ENCODE measurements at places on chromosomes 6 and 20.

- DNase-seq = no peak
Measured at GRCh38 chr6:164195278-164195941, 780.9 kb downstream of the QKI start.

- no peak for DNase-seq
Measured at GRCh38 chr6:17600527-17601385, 654 bp downstream of the FAM8A1 start.

- DNase-seq = no peak
Measured at GRCh38 chr20:10649080-10649796, 24.6 kb downstream of the JAG1 start.

DNA sequence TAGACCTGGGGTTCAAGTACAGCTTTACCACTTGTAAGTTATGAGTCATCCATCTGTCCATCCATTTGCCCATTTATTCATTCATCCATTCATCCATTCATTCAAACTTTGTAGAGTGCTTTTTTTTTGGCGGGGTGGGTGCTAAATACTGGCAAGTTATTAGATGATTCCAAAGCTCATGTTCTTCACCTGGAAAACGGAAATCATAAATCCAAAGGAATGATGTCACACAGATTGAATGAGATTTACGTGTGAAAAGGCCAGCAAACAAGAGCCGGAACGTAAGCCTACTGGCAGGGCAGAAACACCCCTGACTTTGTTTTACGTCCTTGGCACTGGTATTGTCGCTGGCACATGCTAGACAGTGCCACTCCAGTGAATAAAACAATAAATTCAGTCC, 480.9 kb upstream of the CHD6 start:
- DNase-seq = no peak

DNA sequence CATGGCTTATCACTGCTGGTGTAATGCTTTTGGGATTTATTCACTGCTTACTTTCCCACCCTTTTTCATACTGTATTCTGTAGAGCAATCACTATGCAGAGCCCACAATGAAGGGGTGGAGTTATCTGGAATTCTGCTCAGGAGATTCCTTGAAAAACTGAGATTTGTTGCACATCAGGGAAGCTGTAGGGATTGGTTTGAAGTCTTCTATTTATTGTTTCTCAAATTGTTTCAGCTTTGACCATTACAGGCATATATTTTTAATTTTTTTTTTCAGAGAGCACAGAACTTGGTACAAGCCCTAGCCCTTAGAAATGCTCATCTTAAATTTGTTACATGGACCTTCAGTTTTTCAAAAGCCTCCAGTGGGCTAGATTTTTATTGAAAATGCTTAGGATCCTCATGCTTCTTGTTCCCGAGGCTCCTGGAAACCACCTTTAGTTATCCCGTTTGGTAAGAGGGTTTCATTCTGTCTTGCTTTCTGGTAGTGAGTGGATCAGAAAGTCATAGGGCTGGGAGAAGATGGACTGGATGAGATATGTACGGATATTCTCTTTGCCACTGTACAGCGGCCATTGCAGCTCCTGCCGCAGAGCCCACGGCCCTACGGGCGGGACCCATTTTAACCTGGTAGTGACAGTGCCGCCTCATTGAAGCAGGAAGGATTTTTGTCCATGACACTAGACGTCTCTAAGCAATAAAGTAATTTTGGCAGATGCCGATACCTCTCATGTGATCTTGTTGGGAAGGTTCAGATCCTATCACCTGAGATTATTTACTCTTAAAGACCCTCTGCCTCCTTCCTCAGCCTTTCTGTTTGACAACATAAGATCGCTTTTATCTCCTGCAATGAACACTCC, 45.3 kb upstream of the ZNF184 start:
- DNase-seq = no peak

GRCh38 chr6:84119277-84119676, 85.7 kb downstream of the MRAP2 start:
- DNase-seq = no peak

DNA sequence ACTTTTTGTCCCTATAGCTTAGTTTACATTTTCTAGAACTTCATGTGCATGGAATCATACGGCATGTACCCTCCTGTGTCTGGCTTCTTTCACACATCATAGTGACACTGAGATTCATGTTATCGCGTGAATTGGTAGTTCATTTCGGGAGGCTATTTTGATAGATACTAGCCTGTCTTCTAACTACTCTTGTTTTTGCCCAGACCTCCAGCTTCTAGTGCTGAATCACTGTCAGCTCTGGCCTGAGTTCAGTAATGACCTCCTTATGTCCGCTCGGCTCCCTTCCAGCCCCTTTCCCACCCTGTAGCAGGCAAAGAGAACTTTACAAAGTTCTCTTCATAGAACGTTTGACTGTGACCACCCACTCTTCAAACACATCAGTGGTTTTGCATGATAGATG, 14.1 kb downstream of the MYBL2 start:
- no peak for DNase-seq

- no peak for DNase-seq
Measured at GRCh38 chr20:4811661-4812181, 90.0 kb downstream of the PRND start.

DNA sequence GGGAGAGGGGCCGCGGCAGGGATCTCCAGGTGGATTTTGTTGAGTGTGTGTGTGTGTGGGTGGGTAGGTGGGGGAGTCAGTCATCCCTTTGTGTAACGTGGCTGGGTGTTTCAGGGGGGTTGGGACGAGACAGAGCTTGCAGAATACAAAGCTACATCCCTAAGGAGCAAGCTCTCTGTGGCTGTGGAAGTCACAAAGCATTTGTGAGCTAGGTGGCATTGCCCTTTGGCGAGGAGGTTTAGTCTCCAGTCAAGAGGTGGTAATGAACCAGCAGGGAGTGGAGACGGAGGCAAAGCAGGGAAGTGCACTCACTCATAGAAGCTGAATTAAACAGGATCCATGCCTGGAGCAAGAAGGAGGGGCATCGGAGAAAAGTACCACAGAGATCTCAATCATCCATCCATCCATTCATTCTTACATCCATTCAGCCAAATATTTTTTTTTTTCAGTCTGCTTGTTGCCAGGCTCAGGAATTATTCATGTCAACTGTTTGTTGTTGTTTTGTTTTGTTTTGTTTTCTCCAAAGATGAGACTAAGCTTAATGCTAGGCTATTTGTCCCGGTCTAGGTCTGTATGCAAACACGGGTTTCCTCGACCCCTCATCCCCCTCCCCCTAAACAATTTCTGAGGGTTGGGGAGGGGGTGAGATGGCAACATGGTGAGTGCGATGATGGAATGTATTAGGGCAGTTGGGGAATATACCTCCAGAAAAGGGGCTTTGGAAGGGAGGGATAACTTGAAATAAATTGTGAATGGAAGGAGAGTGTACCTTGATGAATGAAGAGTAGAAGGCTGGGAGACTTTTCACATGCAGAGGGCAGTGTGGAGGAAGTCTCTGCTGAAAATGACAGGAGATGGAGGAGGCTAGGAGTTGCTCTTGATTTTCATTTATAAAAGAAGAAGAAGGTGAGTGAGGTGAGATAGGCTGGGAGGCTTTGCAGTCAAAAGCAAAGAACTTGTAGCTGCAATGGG, 1.0 kb downstream of the HCRTR2 start:
- no peak for DNase-seq

DNA sequence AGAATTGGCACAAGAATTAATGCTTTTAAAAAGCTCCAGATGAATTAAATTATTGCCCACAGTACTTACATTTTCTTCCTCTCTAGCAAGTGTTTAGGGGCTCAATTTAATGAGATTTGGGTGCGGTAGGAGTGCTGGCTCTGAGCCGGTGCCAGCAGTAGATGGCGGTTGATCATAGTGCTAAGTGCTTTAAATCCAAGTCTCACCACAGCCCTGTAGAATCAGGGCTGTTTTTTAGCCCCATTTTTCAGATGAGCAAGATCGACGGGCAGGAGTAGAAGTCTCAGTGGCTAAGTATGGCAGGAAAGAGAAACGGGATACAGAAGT, 136.9 kb upstream of the SALL4 start:
- DNase-seq = no peak

- DNase-seq = no peak
Measured at GRCh38 chr6:163199371-163199770, 215.1 kb upstream of the QKI start.

DNA sequence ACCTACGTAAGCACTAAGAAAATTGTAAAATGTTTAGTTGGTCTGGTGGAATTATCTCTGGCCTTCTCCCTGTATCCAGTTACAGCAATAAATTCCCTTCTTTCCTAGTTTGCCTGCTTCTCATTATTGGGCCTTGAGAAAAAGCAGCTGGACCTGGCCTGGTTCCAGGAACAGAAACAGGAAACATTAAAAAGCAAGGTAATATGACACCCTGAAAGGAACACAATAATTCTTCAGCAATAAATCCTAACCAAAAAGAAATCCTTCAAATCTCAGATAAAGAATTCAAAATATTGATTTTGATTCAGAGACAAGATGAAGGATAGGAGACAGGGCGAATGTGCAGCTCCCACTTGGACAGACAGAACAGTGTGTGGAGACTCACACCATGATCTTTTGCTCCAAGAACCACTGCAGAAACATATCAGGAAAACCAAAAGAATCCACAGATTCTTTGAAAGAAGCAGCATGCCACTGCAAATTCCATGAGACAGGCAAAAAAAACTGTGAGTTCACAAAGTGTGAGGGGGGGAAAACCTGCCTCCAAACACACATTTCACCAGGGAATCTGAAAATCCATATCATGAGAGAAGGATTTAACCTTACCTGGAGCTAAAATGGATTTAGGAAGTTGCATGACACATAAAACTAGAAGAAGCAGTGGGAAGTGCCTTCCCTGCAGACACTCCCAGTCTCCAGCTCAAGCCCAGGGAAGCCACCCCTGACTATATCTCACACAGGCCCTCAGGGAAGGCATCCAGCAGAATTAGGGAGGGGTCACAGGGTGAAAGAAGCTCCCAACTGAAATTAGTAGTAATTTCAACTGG, 28.9 kb downstream of the TREM1 start:
- no peak for DNase-seq

DNA sequence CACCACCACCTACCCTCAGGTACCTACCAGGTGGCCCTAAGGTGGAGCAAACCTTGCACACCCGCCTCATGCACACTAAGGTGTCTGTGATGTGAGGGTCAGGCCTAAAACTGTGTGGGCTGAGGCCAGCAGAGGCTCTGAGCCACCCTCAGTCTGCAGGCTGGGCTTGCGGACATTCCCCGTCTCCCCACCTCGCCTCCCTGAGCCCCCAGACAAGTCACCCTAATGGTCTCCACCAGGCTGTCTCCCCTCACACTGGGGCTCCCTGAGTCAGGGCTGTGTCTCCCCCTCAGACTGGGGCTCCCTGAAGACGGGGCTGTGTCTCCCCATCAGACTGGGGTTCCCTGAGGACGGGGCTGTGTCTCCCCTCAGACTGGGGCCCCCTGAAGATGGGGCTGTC, 12.5 kb downstream of the PRPH2 start:
- no peak for DNase-seq

DNA sequence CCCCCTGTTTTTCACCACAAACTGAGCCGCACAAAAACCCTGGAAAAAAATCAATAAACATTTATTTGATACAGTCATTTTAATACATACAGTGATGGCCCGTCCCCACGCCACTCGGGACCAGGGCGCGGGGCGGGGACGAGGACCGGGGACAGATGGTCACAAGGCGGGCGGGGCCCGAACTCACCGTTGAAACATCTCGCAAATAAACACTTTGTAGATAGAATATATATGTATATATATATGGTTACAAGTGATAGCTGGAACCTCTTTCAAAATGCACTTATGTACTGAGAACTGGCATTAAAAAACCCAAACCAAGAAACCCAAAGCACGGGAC, 418 bp upstream of the UCKL1 start:
- DNase-seq = no peak

DNA sequence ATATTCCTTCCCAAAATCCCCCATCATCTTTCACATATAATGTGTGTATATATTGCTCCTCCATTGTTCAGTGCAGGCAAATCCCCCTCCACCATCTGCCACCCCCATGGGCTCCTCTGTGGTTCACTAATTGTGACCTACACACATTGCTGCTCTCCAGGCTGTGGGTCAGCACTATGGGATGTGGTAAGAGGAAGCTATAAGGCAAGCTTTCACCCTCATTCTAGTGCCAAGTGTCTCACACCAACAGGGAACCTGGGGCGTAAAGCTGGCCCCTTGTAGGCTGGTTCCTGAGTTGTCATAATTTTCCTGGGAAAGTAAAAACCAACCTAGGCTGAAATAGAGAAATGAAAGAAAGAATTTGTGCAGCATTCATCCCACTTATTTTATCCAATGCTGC, 16.8 kb downstream of the FKBP1A start:
- no peak for DNase-seq

GRCh38 chr6:25619217-25619616, 32.8 kb upstream of the SCGN start:
- DNase-seq = no peak

GRCh38 chr20:13915284-13915683, 75.1 kb downstream of the SEL1L2 start:
- no peak for DNase-seq

- DNase-seq = no peak
Measured at GRCh38 chr6:140441256-140441655, 1066.8 kb upstream of the CITED2 start.

- DNase-seq = no peak
Measured at GRCh38 chr6:27617700-27618689, 145.1 kb upstream of the ZNF184 start.

- no peak for DNase-seq
Measured at GRCh38 chr20:43983904-43984361, 69.3 kb downstream of the TOX2 start.

GRCh38 chr6:129251669-129252376, 368.9 kb downstream of the LAMA2 start:
- no peak for DNase-seq

DNA sequence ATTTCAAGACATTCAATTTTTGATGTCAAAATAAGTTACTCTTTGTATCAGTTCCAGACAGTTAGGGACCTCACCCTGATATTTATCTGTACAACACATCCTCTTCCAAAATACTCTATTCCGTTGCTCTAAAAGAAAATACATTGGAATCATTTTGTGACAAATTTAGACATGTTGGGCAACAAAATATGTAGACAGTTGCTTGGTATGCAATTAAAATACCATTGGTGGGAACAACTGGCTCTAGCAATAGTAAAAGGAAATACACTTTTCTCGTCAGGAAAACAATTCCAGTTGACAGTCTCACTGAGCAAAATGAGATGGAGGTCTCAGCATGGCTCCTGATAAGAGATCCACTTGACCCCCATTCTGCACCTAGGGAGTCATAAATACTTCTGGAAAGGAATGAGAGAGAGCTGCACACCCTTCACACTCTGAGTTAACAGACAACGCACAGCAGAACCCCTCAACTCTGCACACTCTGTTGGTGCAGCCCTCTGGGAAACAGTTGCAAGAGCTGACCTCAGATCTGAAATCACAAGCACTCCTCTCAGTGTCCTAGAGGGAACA, 171.3 kb upstream of the NT5E start:
- no peak for DNase-seq

DNA sequence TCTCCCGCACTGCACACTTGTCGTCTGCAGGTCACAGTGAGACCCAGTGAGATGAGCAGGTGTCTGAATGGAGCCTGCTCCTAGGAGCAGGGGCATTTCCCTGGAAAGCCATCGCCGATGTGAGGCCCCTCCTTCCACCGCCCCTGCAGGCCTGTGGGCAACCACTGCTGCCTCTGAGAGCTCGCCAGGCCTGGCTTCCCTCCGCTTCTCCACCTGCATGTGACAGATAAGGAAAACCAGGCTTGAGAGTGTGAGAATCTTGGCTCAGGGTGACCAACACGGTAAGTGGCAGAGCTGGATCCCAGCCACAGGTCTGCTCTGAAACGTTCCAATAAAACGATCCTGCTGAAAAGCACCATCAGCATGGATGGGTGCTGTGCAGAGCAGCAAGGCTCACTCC, 332.8 kb downstream of the CDH4 start:
- DNase-seq = no peak
